ENCODE measurements at places on chromosomes 11 and 22.
A peak's percentile ranks its signal among the peaks of the same experiment; 100 is the strongest.

DNA sequence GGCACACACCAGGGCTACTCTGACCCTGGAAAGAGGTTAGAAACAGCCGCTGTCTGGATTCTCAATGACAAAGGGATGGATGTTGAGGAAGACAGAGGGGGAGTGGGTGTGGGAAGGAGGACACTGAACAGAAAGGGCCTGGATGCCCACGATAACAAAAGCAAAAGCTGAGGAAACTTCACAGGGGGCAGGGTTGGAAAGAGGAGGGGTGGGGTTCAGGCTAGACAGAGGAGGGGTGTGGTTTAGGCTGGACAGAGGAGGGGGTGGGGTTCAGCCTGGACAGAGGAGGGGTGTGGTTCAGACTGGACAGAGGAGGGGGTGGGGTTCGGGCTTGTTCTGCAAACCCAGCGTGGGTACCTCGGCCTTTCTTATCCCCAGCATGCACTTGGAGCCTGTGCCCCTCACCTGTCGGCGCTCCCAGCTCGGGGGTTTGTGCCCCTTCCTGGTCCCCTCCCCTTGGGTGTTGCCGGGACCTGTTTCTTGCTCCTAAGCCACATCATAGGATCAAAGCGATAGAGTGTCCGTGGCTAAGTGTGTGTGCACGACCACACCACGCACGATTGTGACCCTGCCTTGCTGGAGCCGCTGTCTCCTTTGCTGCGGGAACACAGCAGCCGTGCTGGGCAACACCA is 75.6 kb downstream of the BRD1 start:
- DNase-seq, result no peak

DNA sequence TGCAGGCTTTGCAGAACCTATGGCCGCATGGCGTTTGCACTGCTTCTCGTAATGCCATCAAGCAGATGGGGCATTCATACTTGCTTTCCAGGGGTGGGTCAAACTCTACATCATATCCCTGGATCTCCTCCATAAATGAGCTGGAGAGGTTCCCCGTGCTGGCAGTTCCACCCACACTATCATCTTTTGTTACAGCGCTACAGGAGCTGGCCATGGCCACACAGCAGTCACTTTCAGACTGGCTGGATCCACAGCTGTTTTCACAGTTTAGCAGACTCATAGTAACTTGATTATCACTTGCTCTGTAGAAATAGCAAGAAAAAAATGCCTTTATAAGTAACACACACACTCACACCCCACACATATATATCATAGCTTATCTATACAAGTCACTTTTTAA is 8.8 kb downstream of the TRAF6 start:
- DNase-seq, result no peak

DNA sequence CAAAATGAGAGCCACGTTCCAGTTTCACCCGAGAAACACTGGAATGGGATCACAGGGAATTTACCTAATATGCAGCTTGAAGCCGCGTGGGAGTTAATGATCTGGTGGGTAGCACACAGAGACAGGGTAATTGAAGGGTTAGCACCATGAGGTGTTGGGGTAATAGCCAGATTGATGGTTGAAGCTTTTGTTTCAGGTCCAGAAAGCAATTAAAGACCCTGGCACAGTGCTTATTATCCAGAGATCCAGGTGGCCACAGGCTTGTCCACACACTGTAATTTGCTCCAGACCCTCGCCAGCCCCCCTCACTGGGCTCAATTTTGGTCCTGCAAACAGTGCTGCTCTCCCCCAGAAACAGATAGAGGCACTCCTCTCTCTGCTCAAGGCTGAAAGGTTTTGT is 282.5 kb upstream of the ISX start:
- DNase-seq, result no peak

GRCh38 chr22:47632701-47633100 is 870.3 kb downstream of the TBC1D22A start:
- DNase-seq, result no peak

DNA sequence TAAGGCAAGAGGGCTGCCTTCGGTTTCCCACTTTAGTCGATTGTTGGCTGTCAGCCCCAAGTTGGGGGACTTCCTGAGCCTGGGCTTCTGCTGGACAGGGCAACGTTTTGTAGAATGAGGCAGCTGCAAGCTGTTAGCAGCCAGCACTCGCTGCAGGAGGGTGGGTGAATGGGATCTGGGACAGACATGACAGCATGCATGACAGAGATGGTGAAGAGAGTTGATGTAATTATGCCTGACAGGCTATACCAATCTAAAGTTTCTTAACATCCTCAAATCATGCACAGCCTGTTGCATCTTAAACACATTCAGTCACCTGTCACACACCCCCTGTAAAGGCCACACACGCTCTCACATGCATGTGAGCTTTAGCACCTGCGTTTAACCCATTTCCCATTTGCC is 49.2 kb downstream of the CWC15 start:
- DNase-seq, result no peak

DNA sequence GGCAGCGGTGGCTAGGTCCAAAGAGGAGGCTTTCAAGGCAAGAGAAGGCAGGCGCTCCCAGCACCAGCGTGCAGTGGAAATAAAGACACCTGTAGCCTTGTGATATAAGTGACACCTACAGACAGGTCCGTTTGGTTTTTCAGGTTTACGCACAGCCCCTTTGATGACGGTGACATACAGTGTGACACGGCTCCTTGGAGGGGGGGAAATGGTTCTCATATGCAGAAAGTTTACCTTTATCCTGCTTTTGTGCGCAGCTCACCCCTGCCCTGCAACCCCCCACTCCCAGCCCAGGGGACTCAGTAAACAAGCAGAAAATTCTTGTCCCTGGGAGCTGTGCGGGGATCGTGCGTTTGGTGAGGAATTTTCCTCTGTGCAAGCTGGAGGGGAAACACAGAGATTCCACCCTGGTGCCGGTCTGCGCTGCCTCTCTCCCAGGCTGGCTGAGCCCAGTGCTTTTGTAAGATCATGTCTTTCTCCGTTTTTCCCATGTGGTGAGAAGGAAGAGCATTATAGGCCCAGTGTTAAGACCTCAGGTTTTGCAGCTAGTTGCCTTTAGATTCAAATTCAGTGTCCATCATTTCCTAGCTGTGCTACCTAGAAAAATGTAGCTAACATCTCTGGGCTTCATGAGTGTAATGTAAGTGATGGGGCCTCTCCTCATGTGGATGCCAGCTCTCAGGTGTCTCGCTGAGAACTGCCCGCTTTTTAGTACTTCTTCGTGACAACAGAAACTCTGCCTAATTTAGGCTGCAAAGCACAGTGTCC is at the start of gene ELF5:
Gene ELF5 (minus strand): TSS at position 113 of the 768 bp plus-strand sequence. CDS start 8,045 bp downstream, outside the sequence.
- no peak for DNase-seq

GRCh38 chr22:25154667-25154999 is 45.0 kb upstream of the CRYBB3 start:
- DNase-seq, result no peak

DNA sequence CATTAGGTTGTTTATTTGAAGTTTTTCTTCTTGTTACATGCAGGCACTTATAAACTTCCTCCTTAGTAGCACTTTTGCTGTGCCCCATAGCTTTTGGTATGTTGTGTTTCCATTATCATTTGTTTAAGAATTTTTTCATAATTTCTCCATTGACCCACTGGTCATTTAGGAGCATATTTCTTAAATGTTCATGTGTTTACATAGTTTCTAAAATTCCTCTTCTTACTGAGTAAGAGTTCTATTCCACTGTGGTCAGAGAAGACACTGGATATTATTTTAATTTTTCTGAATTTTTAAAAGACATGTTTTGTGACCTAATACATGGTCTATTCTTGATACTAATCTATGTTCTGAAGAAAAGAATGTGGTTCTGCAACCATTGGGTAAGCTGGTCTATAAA is 333.0 kb downstream of the DDX10 start:
- no peak for DNase-seq

- DNase-seq, result no peak
Observed at GRCh38 chr22:30908051-30908461, 60.5 kb downstream of the MORC2 start.

DNA sequence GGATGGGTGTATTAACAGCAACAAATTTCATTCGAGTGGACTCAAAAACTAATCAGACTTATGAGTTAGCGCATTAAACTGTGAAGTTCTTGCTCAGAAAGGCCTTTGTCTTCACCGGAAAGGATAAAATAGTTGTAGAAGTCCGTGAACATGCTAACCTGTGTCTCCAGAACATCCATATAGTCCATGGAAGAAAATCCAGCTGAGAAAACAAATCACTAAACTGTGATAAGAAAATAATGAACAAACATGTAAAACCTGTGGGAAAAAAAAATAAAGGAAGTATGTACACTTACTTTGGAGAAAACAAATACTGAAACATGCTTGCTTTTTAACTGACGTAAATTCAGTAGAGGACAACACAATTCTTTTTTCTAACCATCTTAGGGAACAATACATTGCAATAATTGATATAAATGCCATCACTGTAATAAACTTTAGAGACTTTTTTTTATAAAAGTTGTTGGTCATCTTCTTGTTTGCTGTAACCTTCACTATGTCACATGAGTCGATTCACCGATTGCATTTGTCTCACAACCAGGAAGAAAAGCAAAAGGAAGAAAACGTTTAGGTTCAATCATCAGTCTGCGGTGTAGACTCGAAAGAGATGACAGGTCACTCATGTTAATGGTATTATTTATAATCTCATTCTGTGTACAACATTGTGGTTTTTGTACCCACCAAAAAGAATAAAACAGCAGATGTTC is 41.9 kb downstream of the MSANTD4 start:
- no peak for DNase-seq

DNA sequence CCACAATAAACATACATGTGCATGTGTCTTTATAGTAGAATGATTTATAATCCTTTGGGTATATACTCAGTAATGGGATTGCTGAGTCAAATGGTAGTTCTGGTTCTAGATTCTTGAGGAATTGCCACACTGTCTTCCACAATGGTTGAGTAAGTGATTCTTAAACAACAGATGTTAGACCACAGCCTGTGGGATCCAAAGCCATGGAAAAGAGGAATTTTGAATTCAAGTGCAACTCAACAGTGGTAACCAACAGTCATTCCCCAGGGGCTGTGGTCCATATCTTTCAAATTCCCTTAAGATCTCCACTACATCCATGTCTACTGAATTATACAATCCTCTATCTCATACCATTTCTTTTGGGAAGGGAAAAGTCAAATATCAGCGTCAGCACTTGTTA is 321.5 kb downstream of the LARGE1 start:
- no peak for DNase-seq

DNA sequence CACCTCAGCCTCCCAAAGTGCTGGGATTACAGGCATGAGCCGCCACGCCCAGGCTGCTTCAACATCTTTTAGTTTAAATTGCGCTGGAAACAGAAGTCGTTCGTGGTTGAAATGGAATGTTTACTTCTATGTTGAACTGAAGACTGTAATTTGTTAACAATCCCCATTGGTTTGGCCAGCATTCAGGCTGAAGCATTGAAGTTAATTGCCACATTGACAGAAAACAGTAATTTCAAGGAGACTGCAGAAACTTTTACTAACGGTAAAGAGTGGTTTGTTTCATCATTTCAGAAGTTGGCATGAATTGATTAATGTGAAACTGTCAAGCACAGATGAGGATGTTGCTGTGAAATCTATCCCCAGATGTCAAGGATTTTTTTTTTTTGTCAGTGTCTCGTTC is 14.2 kb downstream of the AP5B1 start:
- peak; percentile 28 for DNase-seq

DNA sequence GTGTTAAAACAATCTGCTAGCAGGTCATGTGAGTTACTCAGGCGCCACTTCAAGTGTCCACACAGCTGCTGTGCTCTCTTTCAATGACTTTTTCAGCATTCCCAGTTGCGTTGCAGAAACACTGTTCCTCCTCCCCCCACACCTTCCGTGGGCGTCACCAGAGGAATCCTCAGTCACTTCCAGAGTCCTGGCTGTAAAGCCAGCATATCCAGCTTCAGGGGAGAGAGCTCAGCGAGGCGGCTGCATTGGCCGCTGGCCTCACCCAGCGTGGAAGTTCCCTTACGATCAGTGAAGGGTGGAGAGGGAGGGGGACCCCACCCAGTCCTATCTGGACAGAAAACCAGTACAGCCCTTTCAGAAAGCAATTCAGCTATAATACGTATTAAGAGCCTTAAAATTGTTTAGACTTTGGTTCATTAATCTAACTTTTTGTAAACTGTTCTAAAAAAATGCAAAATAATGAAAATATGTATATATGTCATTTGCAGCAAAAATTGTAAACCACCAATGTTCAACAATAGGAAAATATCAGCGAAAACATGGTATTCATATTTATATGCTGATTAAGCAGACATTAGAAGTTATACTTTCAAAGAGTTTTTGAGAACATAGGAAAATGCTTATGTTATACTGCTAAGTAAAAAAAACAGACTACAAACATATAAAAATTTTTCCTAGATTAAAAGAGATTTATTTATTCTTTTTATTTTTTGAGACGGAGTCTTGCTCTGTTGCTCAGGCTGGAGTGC is 2.8 kb upstream of the ANO9 start:
- no peak for DNase-seq

GRCh38 chr22:37383341-37383740 is 43.9 kb downstream of the ELFN2 start:
- DNase-seq, result no peak

- DNase-seq, result peak; percentile 41
Observed at GRCh38 chr11:32006799-32007388, 84.0 kb upstream of the RCN1 start.

GRCh38 chr22:41367039-41367679 is 14.6 kb upstream of the TEF start:
- DNase-seq, result no peak

DNA sequence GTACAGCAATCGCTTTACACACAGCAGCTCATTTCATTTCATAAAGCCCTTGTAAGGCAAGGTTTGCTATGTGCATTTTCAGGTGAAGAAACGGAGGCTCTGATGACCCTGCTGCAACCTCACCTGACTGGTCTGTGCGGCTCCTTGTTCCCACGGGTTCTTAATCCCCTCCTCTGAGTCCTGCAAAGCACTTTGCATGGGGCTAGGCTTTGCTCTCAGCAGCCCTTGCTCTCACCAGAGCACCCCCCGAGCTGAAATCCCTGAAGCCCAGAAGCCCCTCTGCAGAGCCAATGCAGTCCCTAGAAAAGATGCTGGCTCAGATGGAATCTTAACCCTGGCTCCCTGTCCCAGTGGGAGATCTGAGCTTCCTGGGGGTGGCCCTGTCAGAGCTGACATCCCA is 11.0 kb upstream of the APOL6 start:
- no peak for DNase-seq

DNA sequence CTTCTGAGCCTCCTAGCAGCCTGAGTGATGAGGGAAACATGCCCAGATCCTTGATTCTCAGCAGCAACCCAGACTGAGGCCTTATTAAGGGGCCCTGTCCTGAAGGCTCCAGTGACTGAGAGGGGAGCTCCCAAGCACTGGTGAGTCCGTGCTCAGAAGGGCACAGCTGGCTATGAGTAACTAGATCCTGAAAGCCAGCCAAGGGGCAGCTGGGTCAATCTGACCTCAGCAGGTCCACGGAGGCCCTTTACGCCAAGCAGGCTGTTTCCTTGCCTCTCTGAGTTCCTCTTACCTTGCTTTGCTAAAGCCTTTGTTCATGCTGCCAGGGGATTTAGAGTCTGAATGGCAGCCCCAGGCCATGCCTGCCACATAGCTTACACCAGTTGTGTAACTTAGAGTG is 19.3 kb upstream of the MIEF1 start:
- DNase-seq, result no peak

Data from HS-5 (cell line).